ENCODE measurements at places on chromosomes 2 and 18.

- DNase-seq: no peak
These were observed 99.2 kb upstream of the FOSL2 start for GRCh38 chr2:28293416-28293815.

GRCh38 chr2:38384338-38384737 is 7.3 kb upstream of the ATL2 start:
- no peak for DNase-seq

DNA sequence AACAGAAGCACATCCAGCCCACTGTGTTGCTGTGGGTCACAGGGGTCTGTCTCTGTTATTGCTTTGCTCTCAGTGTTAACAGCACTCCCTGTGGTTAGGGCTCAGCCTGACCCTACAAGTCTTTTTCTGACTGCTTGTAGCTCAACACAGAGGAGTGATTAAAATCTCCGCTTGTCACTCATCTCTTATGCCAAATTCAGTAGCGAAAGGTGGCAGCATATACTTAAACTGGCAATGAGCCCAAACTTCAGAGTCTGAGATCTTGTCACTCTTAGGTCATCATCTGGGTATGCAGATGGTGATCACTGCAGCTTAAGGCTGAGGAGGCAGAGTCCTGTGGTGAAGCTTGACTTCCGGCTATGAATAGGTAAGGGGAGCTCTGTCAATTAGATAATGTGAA is 63.3 kb upstream of the CSRNP3 start:
- no peak for DNase-seq

GRCh38 chr2:49753344-49753985 is 599.1 kb upstream of the FSHR start:
- DNase-seq: no peak

DNA sequence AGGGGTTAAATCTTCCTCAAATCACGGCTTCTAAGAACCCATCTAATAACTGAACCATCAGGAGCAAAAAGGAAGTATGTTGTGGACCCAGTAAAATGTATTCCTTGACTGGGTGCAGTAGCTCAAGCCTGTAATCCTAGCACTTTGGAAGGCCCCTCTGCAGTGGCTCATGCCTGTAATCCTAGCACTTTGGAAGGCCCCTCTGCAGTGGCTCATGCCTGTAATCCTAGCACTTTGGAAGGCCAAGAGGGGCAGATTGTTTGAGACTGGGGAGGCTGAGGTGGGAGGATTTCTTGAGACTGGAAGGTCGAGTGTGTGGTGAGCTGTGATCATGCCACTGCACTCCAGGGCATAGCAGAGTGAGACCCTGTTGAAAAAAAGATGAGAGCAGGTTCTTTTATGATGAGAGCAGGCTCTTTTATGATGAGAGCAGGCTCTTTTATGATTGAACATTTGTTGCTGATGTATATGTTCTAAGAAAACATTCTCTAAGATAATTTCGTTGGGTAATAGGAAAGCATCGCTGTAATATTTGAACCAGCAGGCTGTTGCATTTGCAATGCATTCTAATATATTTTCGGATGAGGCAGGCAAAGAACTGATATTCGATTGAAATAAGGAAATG is 3.5 kb upstream of the PARD6G start:
- no peak for DNase-seq

DNA sequence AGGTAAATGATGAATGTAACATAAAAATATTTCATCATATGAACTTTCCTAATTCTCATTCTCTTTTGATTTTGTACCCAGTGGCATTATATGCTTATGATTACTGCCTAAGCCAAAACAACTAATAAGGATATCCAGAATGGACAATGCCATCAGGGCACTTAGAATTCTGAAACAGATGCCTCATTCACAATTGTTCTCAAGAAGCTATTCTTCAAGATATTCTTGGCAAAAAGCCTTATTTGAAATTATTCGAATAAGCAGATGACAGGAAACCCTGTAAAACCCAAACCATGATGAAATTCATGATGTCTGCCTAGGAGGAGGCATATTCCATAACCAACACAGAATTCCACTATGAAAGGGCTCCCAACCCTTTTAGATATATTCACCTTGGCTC is 353.2 kb upstream of the TRIB2 start:
- no peak for DNase-seq

- peak; percentile 94 for DNase-seq
These were observed at the start of gene STEAP3 for GRCh38 chr2:119223521-119224390. TSS of gene STEAP3 (plus strand) at chr2:119223834. CDS start at chr2:119231013, 7,179 bp downstream.

DNA sequence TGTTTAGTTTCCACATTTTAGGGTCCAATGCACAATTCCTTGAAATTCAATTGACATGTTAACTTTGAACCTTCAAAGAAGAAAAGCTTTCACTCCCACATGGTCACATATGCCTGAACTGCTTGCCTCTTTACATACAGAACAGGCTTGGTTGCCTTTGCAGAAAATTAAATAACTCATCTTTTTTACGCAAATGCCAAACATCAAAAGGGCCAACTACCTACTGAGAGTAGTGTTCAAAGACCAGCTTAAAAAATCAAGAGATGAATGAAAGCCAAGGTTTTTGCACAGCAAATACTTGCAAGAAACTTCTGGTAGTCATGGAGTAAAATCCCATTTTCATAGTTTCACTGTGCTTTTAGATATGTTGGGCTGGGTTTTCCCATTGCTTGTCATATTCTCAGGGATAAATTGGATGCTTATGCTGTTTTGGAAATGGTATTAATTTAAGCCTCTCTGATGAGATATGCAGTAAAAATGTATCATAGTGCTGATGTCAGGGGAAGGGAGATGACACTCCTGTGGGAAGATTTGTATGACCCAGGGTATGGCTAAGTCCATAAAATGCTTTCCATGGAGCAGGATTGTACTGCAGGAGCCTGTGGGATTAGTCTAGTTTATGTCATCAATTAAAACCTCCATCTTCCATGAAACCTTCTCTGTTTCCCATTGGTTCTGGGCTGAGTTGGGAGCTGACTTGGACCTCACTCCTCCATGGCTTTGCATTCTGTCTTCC is 60.6 kb upstream of the DARS1 start:
- no peak for DNase-seq

DNA sequence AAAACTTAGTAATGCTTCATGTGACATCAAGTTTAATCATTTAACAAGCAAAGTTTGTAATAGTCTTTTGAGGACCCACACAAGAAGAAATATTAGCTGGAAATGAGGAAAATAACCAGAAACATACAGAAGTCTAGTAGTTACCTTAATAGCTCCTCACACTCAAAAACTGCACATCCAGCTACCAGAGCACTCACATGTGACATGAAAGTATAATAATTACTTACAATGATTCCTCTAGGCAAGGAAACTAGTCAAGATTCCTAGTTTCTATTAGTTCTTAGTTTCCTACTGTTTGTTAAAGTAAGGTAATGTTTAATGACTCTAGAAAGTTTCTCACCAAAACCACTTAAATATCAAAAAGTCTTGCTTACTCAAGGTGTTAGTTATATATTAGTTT is 335.8 kb downstream of the RAD51AP2 start:
- DNase-seq: no peak

- DNase-seq: no peak
These were observed 57.6 kb downstream of the DPYSL5 start for GRCh38 chr2:26905341-26906198.

- no peak for DNase-seq
These were observed 114.3 kb downstream of the C1D start for GRCh38 chr2:67948506-67948905.

DNA sequence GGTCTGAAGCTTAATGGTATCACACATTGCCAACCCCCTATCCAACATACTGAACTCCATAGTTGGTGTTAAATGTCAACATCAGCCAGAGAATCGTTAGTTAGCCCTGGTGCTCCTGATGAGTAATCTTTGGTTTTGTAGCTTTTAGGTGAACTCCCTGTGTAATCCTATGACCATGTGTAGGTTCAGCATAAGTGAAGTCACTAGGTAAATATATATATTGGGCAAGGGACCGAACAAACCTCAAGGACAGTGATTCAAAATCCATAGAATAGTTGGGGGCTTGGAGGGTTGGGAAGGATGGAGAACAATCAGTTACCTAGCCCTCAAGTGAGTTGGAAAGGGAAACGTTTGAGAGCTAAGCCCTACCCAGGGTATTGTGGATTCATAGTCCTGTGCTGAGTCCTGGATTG is 16.0 kb upstream of the AP1S3 start:
- DNase-seq: no peak

DNA sequence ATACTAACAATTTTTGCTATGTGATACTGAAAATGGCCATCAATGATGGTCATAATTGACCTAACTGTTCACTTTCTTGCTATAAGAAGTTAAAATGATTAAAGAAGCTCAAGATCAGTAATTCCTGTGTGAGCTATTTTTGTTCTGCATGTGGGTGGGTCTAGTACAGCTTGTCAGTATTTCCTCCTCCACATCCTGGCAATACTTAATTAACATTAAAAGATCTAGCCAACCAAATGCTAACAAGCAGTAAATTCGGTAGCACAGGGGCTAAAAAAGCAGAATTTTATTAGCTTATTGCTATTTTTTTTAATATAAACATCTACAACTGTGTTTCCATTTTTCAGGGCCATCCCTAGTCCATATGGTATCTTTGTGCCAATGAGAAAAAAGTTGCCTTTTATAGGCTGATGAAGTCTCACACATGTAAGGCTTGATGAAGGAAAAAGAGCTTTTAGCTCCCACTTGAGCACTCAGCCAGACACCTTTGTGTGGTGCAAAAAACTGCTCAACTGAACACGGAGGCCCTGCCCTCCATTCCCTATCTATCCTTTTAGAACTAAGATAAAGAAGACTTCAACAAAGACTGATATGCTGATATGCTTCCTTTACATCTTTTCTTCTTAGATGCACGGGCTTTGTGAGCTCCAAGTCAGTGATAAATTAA is 4.9 kb upstream of the PNO1 start:
- DNase-seq: no peak

GRCh38 chr18:25771796-25772195 is 318.6 kb downstream of the SS18 start:
- DNase-seq: no peak

DNA sequence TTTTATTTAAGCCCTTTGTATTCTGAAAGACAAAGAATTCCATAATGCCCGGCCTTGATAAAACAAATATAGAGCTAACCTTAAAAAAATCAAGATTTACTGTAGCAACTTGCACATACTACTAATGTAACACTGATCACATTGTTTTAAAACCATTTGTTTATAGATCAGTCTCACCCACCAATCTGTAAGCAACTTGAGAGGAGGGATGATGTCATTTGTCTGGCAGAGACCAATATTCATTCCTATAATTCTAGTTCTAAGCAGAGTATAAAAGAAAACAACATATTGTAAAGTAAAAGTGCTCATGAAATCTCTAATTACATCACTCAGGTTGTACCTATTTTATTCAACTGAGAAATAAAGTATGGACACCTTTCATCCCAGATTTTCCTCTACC is 380.6 kb downstream of the TGIF1 start:
- no peak for DNase-seq

DNA sequence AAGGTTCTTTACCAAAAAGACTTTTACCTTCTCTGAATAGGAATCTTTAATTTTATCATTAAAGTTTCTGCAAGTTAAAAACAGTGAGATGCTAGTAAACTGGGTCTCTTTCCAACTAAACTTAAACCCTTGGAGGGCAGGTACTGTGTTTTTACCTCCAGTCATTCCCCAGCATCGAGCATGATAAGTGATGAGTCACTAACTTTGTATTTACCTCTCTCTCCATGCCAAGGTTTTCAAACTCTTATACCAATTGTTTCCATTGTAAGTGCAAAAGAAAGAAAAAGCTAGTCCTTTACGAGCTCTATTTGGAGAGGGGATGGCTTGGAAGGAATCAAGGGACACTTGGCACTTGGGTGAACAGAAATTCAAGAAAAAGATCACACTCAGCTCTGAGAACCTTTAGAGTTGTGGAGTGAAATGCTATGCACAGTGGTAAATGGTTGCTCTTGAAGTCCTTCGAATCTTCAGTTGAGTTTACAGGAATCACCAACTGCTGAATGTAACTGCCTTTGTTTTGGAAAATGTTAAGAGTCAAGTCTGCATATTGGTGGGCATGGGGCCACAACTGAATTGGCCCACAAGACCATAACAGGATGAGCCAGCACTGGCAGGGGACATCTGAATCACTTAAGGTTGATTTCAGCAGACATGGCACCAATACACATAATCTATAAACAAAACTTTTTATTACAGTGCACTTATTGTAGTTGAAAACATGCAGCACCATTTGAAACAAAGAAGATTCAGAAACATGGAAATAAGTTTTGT is 8.3 kb upstream of the RBM43 start:
- DNase-seq: no peak

DNA sequence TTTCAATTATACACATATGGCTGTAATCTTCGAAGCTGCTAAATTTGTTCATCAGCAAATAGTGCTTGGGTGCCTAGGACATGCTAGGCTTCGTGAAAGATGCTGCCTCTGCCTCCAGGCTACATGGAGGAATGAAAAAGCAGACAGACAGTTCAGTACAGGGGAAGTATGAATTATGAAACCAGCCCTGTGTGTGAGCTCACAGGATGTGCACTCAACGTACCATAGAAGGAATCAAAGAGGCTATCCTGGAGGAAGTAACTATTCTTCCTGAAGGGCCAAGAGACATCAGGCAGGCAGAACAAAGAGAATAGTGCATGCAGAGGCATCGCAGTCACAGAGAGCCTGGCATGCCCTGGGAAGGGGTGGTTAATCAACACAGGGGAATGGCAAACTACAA is 61.4 kb downstream of the DYM start:
- peak; percentile 41 for DNase-seq

DNA sequence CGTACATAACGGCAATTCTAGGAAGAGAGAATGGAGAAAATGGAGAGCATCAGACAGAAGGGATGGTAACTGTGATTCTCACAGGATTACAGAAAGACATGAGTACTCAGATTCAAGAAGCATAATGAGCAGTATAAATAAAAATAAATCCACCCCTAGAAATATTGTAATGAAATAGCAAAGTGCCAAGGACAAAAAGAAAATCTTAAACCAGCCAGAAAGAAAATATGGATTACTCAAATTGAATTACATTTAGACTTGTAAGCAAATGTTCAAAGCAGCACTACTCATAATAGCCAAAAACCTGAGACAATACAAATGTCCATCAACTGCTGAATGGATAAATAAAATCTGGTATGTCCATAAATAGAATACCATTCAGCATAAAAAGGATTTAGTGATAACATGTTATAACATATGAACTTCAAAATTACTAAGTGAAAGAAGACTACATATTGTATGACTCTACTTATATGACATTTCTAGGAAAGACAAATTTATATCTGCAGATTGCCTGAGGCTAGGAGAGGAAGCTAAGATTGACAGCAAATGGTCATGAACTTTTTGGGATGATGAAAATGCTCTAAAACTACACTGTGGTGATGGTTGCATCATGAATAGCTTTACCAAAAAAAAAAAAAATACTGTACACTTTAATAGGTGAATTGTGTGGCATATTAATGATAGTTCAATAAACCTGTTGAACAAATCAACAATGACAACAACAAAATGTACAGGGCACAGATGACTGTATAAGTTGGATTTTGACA is 63.4 kb upstream of the SPTBN1 start:
- DNase-seq: no peak

DNA sequence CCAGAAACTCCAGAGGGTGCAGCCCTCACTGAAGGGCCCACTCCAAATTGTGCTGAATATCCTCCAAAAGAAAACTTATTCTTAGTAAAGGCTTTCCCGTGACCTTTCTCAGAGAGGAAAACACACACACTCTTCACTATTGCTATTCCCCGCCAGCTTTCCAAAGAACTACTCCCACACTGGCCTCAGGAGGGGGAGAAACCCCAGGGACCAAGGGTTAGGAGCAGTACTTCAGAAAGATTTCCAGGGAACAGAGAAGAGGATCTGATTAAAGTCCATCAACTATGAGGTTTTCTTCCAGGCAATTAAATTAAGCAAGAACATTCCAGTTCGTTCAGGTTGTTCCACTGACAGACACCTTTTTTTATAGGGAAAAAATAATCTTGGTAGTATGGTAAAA is 150.2 kb downstream of the TTC32 start:
- no peak for DNase-seq

All from GM20000 (cell line).